ENCODE measurements at places on chromosomes 11 and 22.

- DNase-seq: no peak
Measured at GRCh38 chr11:111302298-111302697, 4.0 kb downstream of the POU2AF3 start.

DNA sequence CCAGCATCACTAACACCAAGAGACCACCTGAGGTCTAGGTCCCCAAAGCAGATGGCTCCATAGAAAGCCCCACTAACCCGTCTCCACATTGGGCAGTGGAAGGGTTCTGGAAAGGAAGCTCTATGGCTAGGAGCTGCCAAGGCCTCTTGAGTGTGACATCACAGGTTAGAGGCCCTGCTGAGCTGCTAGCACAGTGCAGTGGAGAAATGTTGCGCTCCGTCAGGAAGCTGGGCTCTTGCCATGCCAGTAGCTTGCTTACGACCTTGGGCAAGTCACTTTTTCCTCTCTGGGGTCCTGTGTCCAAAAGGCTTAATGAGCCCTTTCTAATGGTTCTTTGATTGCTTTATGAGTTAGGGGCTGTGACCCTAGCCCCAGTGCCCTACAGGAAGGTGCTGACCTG lies 10.6 kb downstream of the PIK3IP1 start:
- no peak for DNase-seq

GRCh38 chr11:122229481-122230384 lies 113.7 kb upstream of the BLID start:
- DNase-seq: no peak

DNA sequence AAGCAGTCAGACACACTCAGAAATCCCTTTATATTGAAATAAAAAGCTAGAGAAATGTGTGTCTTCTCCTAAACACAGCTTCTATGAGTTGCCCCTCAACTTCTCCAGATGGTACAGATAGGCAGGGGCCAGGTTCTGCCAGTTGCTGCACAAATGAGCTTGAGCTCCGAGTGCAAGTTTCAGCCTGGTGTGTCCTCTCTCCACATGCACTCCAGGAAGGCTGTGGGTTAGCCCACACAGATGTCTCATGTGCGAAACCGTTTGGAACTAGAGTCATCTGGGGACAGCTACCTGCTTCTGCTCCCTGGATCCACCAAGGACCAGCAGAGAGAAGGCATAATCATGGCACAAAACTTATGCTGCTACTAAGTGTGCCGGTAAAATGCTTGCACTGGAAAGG lies 812.6 kb downstream of the OPCML start:
- no peak for DNase-seq

DNA sequence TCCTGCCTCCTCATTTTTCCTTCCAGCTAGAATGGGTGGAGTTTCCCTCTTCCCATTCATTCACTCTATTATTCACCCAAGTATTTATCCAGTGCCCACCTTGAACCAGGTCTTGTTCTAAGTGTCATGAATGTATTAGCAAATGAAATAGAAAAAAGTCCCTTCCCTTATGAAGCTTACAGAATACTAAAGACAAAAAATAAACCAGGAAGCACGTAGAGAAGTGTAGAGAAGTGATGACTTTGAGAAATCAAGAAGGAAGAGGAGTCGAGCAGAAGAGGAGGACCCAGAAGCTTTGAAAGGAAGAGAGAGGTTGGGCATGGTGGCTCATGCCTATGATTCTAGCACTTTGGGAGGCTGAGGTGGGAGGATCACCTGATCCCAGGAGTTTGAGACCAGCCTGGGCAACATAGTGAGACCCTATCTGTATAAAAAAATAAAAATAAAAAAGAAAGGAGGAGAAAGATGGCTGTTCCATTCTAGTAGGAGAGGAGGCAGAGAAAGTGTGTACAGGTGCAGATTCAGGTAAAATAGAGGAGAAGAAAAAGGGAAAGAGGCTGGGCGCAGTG lies 17.1 kb upstream of the SYVN1 start:
- DNase-seq: no peak

DNA sequence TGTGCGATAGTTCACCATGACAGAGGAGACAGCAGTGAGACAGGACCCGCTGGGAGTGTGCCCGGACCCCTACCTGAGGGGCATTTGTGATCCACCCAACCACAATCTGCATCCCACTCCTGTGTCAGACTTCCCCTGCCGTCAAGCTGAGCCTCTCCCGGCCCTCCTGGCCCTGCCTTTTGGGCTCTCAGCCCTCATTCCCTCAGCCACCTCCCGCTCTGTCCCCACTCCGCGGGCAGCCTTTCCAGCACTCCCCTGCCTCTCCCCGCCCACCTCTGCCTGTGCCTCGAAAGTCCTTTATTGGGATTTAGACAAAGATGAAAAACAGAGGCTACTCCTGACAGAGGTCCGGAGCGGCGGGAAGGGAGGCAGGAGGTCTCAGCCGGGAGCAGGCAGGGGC lies 4.2 kb downstream of the NFAM1 start:
- no peak for DNase-seq

DNA sequence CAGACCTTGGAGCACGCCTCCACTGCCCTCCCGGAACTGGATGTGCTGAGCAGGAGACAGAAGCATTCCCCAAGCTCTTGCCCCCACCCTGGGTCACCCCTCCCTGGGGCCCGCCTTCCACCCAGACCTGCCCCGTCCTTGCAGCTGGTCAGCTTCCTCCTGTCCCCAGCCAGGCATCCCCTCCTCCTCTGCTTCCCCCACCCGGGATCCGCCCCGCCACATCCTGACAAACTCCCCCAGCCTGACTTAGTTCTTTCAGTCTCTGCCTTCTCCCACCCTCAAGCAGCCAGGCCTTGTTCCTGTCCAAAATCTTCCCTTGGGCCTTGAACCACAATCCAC lies 1.1 kb upstream of the PLXNB2 start:
- no peak for DNase-seq

- no peak for DNase-seq
Measured at GRCh38 chr11:63945477-63946163, 6.8 kb downstream of the NAA40 start.

- no peak for DNase-seq
Measured at GRCh38 chr11:10728789-10729472, 22.1 kb upstream of the CTR9 start.

DNA sequence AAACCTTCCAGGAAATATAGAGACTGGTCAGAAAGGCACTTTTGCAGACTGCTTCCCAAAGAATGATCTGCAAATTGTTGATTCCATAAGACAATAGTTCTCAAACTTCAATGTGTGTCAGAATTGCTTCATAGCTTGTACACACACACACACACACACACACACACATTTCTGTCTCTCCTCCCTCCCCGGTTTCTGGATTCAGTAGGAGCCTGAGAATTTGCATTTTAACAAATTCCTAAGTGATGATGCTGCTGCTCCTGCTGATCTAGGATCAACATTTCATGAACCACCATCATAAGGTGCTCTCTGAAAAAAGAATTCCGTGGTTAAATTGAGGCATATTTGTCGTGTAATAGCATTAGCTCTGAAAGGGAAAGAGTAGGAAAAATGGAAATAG lies 35.3 kb upstream of the FZD4 start:
- no peak for DNase-seq

DNA sequence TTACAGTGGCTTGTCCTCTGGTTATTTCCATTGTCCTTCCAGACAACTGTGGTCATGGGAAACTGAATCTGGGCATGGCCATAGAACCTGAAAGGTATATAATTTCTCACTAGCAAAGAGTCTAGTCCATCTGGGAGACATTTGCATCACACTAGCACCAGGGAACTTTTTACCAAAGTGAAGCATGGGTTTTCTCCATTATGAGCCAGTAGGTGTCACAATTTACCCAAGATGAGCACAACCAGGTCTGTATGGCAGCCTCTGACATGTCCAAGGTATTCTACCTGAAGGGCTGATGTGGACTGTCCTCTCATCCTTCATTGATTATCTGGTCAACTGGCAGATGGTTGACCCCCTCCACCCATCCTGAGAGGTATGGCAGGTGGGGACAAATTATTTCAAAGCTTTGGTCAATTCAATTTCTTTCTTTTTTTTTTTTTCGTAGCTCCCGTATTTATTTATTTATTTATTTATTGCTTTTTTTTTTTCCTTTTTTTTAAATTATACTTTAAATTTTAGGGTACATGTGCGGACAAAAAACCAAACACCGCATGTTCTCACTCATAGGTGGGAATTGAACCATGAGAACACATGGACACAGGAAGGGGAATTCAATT lies 425.9 kb downstream of the TMEM135 start:
- no peak for DNase-seq
